ENCODE measurements at places on chromosomes 12 and 14.
A peak's percentile ranks its signal among the peaks of the same experiment; 100 is the strongest.

DNA sequence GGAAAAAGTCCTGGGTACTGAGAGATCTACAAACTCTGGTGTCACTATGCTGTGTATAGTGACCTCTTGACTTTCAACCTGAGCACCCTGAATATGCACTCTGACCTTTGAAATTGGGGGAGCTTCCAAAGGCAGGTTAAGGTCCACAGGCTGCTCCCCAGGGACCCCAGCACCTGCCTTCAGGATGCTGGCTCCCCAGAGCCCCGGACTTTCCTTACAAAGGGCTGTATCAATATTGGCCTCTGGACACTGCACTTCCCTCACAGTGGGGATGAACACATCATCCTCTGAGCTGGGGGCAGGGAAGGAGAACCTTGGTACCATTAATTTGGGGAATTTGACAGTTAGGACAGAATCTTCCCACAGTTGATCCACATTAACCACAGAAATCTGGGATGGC is 14.3 kb downstream of the PLD4 start:
- DNase-seq = no peak

DNA sequence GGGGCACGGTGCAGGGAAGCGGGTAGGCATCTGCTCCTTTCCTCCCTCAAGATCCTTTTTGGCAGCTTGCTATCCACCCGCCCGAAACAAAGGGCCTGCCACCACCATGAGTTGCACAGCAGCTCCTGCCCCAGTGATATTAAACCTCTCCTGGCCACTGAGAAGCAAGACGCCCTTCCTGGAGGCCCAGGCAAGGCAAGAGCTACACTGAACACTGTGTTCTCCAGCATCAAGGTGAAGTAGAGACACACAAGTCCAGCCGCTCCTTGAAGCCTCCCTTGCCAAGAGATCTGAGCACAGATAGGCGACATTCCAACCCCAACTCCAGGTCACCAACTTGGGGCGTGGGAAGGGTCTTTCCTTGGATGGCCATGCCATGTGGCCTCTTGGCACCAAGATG is 70.9 kb downstream of the ACTN1 start:
- DNase-seq = no peak

- no peak for DNase-seq
Observed at GRCh38 chr14:89576960-89577359, 159.9 kb upstream of the FOXN3 start.

DNA sequence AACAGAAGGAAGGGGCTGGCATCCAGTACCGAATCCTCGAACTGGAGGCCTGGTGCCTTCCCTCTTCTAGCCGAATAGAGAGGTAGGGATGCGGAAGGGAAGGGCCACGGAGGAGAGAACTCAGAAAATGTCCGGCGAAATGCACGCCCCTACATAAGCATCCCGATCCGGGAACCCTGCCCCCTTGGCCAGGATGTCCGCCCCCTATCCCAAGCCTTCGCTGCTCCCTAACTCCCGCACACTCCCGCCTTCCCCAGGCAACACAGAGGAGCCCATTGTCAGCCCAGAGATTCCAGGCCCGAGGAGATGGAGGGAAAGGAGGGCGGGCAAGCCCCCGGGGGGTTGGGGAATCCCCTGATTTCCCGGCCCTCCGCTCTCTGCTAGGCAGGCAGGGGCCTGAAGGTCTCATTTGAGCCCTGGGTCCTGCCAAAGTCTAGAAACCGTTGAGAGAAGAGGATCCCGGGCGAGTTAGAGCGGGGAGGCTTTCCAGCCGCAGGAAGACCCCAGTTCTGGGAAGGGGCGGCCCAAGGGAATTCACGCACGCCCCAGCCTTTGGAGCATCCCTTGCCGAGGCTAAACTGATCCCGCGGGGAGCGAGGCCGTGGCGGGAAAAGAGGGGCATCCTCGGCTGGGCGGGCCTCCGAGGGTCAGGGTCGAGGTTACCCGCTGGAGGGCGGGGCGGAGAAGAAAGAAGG is 569 bp upstream of the ARHGEF40 start:
- peak; percentile 51 for DNase-seq

DNA sequence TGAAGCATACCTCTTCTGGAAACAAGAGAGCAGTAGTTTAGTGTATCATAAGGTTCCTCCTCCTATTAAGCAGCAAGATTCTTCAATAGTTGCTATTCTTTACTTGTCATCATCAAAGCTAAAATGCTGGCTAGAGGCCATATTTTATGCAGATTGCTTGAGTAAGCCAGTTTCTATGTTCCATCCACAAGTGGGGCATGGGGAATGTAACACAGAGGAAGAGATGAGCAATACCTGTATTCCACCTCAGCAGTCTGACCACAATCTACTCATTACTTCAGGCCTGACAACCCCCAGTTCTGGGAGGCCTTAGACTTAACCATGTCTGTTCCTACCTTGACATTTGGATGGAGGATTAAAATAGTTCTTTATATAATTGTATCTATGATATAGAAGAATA is 423.6 kb downstream of the BTG1 start:
- DNase-seq = no peak

GRCh38 chr14:24465368-24465767 is 22.8 kb upstream of the SDR39U1 start:
- DNase-seq = no peak

DNA sequence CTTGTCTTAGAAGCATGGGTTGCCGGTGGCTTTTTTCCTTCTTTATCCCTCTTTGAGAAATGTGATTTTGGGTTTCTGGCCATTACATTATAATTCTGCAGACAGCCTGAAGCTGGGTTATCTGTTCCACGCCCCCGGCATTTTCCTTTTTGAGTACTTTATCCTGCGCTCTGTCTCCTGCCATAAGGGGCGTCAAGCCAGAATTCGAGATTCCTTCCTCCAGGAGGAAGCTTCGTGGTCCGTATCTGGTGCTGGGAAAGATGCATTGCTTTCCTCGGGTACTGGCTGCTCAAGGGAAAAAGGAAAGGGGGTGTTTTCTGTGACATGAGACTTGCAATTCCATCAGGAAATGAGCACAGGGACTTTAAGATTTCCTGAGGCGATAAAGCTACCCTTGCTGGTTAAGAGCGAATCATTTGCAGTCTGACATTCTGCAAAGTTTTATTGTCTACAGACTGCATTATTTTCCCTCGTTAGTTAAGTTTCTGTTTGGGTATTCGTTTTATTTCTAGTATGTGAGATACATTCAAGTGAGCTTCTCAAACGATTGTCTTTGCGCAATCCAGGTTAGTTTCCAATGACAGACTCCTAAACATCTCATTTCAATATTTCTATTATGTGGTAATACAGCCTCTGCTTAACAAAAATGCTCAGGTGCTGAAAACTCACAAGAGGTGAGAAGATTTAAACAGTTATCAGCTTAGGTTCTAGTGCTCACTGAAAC is 694 bp downstream of the AKAP5 start:
- peak; percentile 14 for DNase-seq

GRCh38 chr14:79496701-79497100 is 714.6 kb downstream of the DIO2 start:
- no peak for DNase-seq

- no peak for DNase-seq
Observed at GRCh38 chr14:21626491-21627230, 8.1 kb downstream of the OR10G2 start.

GRCh38 chr12:120887253-120888043 is 16.7 kb downstream of the SPPL3 start:
- no peak for DNase-seq

- no peak for DNase-seq
Observed at GRCh38 chr14:105502446-105503295, 11.6 kb downstream of the TEDC1 start.

- DNase-seq = no peak
Observed at GRCh38 chr12:48954841-48955501, 2.3 kb downstream of the ARF3 start.

- no peak for DNase-seq
Observed at GRCh38 chr12:14075797-14076393, 94.5 kb upstream of the GRIN2B start.

- no peak for DNase-seq
Observed at GRCh38 chr12:16504200-16504599, 101.8 kb downstream of the LMO3 start.

- peak; percentile 66 for DNase-seq
Observed at GRCh38 chr14:65222440-65222858, 120.1 kb upstream of the MAX start.

DNA sequence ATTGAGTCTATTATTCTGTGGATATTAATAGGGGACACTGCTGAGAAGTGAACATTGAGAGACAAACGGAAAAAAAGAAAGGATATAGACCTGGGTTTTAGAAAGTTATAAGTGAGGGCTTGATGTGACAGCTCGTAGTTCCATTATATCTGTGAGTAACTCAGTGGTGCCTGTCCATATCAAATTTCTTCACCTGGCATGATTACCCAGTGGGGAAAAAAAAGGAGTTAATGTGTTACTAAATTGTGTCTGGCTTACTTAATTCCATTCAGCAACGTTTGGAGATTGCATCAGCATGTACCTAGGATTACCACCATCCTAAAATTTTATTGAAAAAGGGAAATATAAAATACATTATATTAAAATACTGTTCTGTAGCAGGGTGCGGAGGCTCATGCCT is 1249.9 kb downstream of the SLC16A7 start:
- DNase-seq = no peak

- DNase-seq = no peak
Observed at GRCh38 chr14:99425272-99425681, 55.4 kb downstream of the SETD3 start.

DNA sequence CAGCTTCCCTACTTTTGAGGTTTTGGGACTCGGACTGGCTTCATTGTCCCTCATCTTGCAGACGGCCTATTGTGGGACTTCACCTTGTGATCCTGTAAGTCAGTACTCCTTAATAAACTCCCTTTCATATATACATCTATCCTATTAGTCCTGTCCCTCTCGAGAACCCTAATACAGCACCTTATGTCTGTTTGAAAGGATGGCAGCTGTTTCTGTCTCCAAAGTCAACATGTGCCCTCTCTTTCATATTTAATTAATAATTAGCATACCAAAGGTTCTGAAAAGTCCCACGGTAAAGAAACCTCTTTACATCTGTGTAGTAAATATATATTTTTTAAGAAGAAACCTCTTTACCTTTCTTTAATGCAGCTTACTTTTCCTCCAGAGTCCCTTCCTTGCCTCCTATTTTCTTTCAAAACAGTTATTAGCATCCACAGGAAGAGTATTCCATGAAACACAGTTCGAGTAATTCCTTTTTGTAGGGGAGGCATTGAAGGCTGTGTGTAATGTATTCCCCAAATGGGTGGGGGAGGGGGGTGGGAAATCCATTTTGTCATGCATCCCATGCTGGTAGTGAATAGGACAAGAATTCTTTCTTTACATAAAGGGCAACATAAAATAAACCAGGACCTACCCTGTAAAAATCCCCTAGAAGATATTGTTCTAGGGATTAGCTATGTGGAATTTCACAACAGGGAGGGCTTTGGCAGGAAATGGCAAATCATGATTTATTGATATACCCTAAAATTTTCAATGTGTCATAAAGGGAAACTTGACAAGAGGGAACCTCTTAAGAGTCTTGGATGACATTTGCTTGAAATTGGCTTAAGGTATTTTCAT is 241.5 kb downstream of the SUDS3 start:
- DNase-seq = no peak

DNA sequence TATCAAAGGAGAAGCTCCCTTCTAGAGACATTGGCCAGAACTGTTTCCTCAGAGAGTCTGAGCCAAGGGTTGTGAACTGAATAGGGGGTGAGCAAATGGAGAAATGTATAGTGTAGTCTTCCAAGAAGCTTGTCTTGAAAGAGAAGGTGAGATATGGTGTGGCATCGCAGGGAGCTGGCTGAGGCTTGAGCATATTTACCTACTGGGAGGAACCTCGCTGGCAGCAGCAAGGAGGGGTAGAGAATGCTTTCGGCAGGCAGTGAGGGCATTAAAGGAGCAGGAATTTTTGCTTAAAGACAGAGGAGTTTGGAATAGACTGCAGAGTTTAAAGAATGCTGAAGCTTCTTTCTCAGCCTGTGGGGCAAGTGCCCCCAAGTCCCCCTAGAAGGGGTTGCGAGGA is 59.3 kb upstream of the PRMT8 start:
- DNase-seq = no peak

GRCh38 chr12:88299567-88300101 is 157.5 kb downstream of the TMTC3 start:
- DNase-seq = no peak

- DNase-seq = no peak
Observed at GRCh38 chr14:29846339-29847055, 81.2 kb downstream of the PRKD1 start.

DNA sequence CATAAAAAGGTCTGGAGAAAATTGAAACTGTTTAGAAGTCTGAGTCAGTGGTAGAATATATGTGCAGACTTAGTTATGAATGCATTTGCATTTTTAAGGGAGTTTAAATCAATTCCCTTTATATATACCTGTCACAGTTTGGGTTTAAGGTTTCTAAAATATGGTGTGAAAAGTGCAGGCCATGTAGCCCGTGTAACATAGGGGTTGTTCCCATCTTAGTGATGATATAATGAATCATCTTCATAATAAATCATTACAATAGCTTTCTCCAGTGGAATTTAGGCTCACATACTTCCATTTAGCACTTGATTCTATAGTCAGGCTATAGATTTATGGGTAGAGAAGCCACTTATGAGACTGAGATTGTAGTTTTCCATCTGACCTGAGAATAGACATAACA is 1162.4 kb downstream of the SLC16A7 start:
- DNase-seq = no peak

- DNase-seq = peak; percentile 68
Observed at GRCh38 chr12:57430931-57431566, at the start of gene R3HDM2. R3HDM2 (minus strand) TSS chr12:57431043; CDS start chr12:57310428, 120,615 bp downstream.

GRCh38 chr12:53258541-53259539 is 9.3 kb upstream of the ESPL1 start:
- DNase-seq = no peak

GRCh38 chr12:124713041-124713435 is 145.6 kb upstream of the NCOR2 start:
- no peak for DNase-seq

GRCh38 chr12:132866251-132866828 is 21.1 kb downstream of the CHFR start:
- DNase-seq = no peak

- DNase-seq = no peak
Observed at GRCh38 chr12:103881261-103881660, 40.2 kb upstream of the NT5DC3 start.

DNA sequence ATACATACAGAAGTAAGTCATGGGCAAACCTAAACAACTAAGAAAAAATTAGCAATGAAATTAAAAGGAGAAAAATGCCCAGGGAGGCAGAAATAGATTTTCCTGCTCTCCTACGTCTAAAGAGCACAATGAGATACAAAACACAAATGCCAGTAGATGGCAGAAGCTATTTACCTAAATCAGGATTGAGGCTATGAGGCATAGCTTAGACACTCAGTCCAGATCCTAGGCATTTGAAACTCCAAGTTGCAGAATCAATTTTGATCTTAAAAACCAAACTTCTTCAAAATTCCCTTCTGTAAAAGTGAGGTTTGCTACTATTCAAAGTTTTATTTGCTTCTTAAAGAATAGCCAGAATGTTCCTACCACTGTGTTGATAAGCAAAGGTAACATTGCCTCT is 368.6 kb downstream of the DAD1 start:
- DNase-seq = no peak
